ENCODE measurements at places on chromosomes 6 and 20.

- DNase-seq = no peak
Measured at GRCh38 chr6:35154262-35154661, 13.1 kb upstream of the TCP11 start.

- no peak for DNase-seq
Measured at GRCh38 chr6:124968401-124968800, 6.2 kb downstream of the RNF217 start.

DNA sequence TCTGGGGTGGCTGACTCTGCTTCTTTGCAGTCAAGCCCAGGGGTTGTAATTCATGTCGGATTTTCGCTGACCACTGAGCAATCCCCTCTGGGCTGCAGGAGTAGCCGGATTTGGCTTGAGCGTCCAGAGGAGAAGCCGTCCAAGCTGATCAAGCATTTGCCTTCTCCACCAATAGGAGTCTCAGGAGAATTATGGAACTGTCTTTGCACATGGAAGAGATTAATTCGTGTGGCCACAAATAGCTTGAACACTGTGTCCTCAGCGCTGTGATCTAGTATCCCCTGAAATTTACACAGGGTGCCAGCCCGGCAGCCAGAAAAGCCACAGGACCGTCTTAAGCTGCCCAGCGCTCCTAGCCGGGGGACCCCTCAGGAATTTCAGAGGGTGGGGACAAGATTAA is 37.1 kb downstream of the EYA2 start:
- DNase-seq = no peak

- no peak for DNase-seq
Measured at GRCh38 chr6:17446713-17447112, 53.3 kb downstream of the CAP2 start.

DNA sequence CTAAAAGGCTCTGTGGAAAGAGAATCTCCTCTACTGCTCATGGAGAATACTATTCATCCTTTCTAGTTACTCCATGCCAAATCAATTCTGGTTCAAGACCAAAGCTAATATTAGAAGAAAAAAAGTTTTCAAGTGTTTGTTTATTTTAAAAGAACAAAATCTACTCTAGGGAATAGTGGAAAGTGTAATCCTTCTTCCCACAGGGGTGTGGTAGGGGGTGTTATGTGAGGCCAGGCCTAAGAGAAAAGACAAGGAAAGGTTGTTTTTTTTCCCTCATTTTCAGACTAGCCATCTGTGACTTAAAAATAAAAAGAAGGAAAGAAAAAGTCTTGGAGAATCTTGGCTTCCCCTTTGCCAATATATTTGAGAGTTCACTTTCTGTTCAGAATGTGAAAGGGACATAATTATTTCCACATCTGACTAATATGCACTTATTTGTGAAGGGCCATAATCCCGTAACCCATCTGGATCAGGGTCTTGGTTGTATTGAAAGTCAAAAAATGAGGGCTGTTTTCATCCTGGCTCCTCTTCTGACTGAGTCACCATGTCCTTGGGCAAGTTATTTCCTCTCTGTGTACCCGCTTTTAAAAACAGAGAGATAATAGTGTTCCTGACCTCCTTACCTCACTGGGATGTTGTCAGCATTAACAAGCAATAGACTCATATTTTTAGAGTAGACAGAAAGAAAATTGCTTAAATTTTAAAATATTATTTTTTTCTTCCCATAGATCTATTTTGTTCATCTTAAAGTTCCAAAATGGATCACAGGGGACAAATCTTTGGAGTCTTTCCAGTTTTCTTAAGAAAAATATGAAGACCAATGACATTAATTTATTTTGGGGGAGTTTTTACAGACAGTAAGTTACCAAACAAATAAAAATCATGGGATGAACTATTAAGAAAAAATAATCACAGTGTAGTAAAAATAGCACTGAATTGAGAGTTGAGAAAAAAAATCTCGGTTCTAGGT is 233.7 kb downstream of the IBTK start:
- no peak for DNase-seq

GRCh38 chr6:89372506-89372901 is 20.0 kb upstream of the UBE2J1 start:
- DNase-seq = peak; percentile 49

DNA sequence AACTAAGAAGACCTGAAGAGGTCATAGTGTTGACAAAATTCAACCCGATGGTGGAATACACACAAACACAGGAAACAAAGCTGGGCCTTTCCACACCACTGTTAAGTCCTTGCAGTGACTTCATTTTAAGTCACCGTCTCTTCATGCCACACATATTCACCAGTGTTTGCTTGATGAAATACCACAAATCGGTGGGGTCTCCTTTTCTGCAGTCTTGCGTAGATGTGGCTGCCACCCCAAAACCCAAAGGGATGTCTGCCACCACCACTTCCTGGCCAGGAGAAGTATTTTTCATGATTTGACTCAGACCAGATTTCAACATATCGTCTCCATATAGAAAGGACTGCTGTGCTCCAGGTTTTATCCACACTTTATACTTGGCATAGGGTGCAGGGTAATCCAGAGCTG is 11.0 kb upstream of the COL10A1 start:
- no peak for DNase-seq

- no peak for DNase-seq
Measured at GRCh38 chr6:133099573-133099972, 141.6 kb upstream of the EYA4 start.

DNA sequence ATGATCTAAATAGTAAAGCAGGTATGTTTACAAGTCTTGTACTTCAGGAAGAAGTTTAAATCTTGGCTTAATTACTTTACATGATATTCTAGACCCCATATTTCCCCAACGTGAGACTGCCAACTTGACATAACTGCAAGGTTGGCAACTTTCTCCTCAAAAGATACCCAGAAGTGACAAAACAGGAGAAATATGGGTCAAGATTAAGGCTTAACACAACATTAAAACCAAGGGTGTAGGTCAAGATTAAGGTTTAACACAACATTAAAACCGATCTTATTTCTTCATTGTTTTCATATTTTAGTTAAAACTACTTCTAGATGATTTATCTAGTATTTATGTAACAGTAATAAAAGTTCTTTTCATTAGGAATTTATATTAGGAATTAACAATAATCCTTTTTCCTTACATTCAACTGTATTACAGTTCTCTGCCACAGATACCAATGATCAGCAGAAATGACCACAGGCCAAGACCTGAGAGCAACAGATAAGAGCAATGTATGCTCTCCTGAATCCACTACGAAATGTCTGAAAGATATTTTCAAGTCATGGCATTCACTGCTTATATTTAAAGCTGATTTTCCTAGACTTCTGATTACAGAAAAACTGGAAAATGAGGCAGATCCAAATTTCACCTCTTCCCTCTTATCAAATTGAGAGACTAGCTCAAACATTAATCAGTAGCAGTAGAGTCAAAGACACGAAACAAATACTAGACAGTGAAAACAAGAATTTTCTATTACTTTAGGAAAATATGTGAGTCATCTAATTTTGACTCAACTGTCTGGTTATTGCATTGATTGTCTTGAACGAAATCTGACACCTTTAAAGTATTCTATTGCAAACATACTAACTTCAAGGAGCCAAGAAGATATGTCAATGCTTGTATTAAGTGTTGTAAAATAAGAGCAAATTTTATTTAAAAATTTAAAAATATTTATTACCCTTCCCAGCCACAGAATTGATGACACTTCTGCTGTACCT is 72.3 kb downstream of the RNGTT start:
- DNase-seq = no peak

GRCh38 chr20:38117635-38118034 is 47.4 kb downstream of the TGM2 start:
- no peak for DNase-seq

GRCh38 chr6:125082908-125083683 is 70.5 kb upstream of the TPD52L1 start:
- DNase-seq = no peak

GRCh38 chr6:33407132-33407718 is 3.6 kb upstream of the PHF1 start:
- DNase-seq = no peak

DNA sequence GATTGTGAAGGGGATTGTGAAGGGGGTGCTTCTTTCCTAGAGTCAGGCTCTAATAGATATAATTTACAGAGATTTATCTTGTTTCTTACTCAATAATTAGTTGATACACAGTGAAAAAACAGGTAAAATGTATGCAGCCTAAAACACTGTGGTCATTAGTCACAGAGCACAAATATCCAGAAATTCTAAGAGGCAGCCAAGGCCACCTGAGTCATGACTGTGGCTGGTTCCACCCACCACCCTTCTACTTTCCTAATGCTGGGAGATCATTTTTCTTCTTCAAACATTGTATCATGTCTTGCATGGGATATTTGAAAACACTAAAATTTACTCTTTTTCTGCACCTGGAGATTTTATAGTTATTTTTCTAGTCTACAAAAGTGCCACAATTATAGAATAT is 181.6 kb downstream of the OTOR start:
- DNase-seq = no peak

GRCh38 chr20:30502670-30503069 is 754.8 kb upstream of the DEFB115 start:
- no peak for DNase-seq

- no peak for DNase-seq
Measured at GRCh38 chr20:31717478-31718201, 5.0 kb downstream of the BCL2L1 start.

DNA sequence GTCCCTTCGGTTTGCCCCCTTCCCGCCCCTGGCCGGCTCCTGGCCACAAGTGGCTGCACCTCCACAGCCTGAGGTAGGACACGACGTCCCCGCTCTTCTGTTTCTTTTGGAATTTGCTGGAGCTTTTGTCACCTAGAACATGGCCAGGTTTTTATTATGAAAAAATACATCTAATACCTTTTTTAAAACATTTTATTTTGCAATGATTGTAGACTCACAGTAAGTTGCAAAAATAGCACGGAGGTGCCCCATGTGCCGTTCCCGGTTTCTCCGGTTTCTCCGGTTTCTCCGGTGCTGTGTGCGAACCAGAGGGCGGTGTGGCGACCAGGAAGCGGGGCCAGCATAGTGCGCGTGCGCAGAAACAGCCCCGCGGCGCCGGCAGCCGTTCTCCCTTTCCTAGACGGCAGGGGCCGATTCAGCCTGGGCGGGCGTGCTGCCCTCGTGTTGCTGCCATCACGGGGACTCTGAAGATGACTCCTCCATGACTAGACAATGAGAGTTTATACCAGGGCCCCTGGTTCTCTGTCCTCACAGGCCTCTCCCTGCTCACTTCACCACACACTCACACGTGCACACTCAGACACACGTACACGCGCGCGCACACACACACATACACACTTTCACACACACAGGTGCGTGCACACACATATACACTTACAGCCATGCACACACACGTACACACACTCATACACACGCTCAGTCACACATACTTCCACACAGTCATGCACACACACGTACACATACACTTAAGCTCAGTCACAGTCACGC is 102.1 kb downstream of the TMEM242 start:
- peak; percentile 50 for DNase-seq

GRCh38 chr20:59776626-59777330 is 156.7 kb downstream of the SYCP2 start:
- DNase-seq = peak; percentile 37

DNA sequence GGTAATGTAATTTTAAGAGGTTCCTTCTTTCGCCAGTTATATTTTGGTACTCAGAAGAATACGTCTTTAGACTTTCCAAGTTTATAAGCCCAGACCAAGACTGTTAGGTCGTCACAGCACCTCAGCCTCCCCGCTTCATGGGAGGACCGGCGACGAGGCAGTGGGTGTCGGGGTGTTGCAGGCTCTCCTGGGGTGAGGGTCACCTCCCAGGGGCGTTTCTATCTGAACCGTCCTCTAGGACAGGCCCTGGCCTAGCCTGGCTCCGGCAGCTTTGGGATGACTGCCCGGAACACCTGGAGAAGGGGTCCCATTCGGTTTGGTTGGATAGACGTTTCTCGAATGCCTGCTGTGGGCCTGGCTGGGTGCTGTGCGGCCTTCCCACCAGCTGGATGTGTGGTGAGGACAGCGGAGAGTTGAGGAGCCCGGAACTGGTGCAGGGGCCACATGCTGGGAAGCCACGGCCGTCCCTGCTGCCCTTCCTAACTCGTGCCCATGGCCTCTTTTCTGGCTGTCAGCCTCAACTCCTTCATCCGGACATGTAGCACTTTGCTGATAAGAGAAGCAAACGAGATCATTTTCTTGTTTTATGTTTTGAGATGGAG is 1.1 kb downstream of the OSBPL2 start:
- no peak for DNase-seq

DNA sequence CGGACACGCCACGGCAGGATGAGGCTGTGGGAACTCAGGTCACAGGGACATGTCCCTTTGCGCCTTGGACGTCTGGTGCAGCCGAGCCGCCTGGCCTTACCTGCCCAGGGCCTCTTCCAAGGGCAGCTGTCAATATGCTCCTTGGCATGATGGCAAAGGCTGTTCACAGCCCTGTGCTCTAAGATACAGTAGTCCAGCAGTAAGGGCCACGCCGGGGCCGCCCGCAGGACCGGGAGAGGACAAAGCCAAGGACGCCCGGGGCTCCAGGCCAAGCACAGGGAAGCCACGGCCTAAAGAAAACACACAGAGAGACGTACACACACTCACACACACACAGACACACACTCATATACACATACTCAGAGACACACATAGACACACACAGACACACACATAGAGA is 13.0 kb downstream of the FOXF2 start:
- no peak for DNase-seq

DNA sequence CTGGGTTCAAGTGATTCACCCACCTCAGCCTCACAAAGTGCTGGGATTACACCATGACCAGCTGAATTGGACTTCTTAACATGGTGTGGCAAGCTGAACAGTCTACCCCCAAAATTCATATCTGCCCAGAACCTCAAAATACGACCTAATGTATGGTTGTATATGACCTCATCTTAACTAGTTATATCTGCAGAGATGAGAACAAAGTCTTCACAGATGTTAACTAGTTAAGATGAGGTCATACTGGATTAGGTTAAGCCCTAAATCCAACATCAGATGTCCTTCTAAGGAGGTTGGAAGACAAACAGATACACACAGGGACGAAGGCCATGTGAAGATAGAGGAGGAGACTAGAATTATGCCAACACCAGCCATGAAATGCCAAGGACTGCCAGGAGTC is 102.5 kb downstream of the JPH2 start:
- DNase-seq = no peak

- no peak for DNase-seq
Measured at GRCh38 chr6:166824880-166825250, 131.5 kb downstream of the RNASET2 start.

GRCh38 chr6:26607434-26608230 is 10.9 kb downstream of the ABT1 start:
- DNase-seq = peak; percentile 63

DNA sequence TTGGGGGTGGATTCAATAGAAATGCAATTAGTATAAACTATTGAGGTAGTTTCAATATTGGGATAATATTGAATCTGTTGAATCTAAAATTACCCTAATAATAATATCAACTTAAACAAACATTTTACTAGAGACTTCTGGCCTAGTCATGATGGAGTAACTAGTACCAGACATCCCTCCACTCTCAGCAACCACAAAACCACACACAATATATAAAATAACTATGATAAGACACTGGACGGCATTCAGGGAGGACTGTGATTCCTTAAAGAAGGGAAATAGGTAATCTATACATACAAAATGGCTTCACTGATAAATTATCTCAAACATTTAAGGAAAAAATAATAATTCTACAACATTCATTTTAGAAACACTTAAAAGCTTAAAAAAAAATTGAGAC is 38.9 kb upstream of the TMEM14A start:
- no peak for DNase-seq

GRCh38 chr6:143539106-143539505 is 27.6 kb upstream of the FUCA2 start:
- no peak for DNase-seq

- no peak for DNase-seq
Measured at GRCh38 chr6:137488150-137489045, 5.8 kb downstream of the OLIG3 start.

- no peak for DNase-seq
Measured at GRCh38 chr6:56501993-56502392, 140.7 kb downstream of the DST start.

All from Jurkat, Clone E6-1 (cell line).